Activated CD8-positive, alpha-beta T cell treated with anti-CD3 and anti-CD28 coated beads for 36 hours (primary cell): ENCODE measurements at places on chromosomes 12 and 14. TPM values are rescaled to one million over a fixed set of nuclear protein-coding genes. Genes with fewer than 3 reads are reported as not detected.

The GALNT4 gene
- 5.9 TPM for total RNA-seq

DNA sequence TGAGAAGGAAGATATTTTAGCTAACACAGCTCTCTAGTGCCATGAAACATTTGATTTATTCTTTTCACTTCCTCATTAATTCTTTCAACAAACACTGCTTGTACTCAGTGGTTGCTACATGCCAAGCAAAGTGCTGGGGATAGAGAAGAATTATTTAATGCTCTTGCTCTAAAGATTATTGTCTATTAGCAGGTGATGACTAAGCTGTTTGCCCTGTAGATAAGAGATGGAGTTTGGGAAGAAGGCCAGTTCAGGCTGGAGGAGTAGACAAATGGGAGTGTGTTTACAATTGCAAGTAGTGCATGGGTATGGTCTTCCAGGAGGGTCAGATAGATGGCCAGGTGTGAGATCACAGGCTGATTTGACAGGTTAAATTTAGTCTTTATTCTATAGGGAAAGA lies 99.8 kb upstream of the SEL1L start:
- H3K27me3 ChIP-seq, result peaks cover 5% of the 10 kb centered on the region
- no peaks in the 10 kb centered on the region for H3K4me1 ChIP-seq
- no peaks in the 10 kb centered on the region for H3K36me3 ChIP-seq
- no peak overlapping the region for H3K4me3 ChIP-seq
- H3K27ac ChIP-seq, result no peak overlapping the region
- no peak for DNase-seq

GRCh38 chr12:7039403-7039802 lies 21.1 kb upstream of the C1S start:
- peaks cover 9% of the 10 kb centered on the region for H3K4me1 ChIP-seq
- H3K36me3 ChIP-seq, result no peaks in the 10 kb centered on the region
- no peak for DNase-seq
- no peaks in the 10 kb centered on the region for H3K27me3 ChIP-seq

GRCh38 chr12:104569346-104570173 lies 112.8 kb downstream of the CHST11 start:
- DNase-seq, result peak; percentile 86
- H3K27me3 ChIP-seq, result no peaks in the 10 kb centered on the region
- H3K4me1 ChIP-seq, result peaks cover 53% of the 10 kb centered on the region
- peak overlapping the region; percentile 54 for H3K4me3 ChIP-seq
- H3K27ac ChIP-seq, result peak overlapping the region; percentile 81

The EGLN3 gene
- total RNA-seq, result 3.5 TPM

The COCH gene
- total RNA-seq, result 5.8 TPM

GRCh38 chr14:104345621-104346462 lies 207.5 kb downstream of the KIF26A start:
- no peaks in the 10 kb centered on the region for H3K36me3 ChIP-seq
- no peaks in the 10 kb centered on the region for H3K4me1 ChIP-seq
- H3K27ac ChIP-seq, result no peak overlapping the region
- H3K4me3 ChIP-seq, result no peak overlapping the region
